T-helper 1 cell (primary cell): ENCODE measurements at places on chromosomes 13 and 19.

DNA sequence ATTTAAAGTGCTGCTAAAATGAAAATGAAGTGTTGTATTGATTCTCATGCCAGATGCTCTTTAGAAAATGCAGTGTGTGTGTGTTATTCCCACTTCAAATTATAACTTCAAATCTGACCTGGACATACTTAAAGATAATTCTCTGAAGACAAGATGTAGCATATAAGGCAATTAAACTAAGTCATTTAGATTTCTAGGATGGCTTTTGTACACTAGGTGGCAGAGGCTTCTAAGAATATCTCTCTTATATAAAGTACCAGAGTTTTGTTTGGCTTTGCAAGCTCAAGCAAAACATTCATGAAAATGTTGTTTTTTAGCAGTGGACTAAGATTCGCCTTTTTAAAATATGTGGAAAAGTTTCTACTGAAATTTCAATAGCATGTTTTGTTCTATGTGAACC lies 407.2 kb downstream of the GPC5 start:
- DNase-seq, result no peak

DNA sequence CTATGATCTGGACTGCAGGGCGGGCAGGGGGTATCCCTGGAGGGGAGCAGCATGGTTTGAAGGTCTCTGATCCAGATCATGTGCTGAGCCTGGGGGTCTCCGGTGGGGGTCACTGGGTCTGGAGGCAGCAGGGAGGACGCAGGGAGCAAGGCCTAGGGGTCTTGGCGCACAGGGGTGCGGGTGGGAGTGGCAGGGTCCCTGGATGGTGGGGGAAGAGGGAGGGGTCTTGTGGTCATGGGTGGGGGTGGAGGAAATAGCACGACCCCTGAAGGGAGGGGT lies 1.9 kb downstream of the BTBD2 start:
- DNase-seq, result no peak

DNA sequence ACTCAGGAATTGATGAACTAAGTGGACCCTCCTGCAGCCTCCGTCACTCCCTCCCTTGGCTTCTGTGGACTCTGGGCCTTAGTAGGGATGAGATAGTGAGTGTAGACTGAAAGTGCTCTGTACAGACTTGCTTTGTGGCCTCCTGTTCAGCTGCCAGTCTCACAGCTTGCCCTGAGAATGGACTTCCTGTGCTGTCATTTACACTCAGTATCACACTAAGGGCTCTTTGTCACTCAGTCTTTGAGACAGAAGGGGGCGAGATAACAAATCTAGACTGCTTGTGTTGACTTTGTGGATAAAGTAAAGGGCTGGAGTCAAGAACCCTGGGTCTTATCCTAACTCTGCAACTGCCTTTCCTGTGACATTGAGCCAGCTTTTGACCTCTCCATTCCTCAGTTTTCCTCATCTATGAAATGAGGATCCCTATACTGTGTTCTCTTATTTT lies 21.0 kb upstream of the SPRY2 start:
- no peak for DNase-seq

GRCh38 chr19:42155796-42156195 lies 23.6 kb upstream of the POU2F2 start:
- no peak for DNase-seq

GRCh38 chr19:13849991-13850909 lies 26.7 kb upstream of the NANOS3 start:
- DNase-seq, result no peak

GRCh38 chr13:23427881-23428528 lies 5.5 kb downstream of the SACS start:
- no peak for DNase-seq

- DNase-seq, result no peak
Measured at GRCh38 chr13:108924134-108924533, 294.7 kb downstream of the MYO16 start.

DNA sequence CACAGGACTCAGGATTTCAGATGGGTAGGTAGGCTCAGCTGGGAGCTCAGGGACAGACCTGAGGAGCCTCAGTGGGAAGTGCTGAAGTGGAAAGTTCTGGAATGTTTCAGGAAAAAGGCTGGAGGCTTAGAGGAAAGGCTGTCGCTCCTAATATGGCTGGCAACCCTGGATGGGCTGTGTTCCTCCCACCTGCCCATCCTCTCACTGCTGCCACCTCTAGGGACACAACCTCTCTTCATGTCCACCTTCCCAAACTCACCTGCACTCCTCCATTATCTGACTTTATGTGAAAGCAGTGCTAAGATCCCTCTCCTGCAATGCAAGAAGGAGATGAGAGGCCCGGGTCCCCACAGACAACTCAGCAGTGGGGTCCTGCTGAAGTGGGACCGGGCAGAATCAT lies 5.8 kb upstream of the CEACAM21 start:
- no peak for DNase-seq

- DNase-seq, result no peak
Measured at GRCh38 chr19:30288911-30289310, 83.3 kb upstream of the ZNF536 start.

DNA sequence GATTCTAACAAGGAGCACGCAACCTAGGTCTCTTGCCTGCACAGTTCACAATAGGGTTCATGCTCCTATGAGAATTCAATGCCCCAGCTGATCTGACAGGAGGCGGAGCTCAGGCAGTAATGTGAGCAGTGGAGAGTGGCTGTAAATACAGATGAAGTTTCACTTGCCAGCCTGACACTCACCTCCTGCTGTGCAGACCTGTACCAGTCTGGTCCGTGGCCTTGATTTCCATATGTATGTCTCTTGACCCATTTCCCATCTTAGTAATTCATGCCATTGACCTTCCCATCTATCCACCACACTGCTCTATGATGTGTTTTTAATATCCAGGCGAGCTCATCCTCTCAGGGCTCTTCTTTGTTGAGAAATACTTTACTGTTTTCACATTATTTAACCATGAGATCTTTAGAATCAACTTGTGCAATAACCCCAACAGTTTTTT lies 95.2 kb downstream of the LRCH1 start:
- DNase-seq, result no peak

GRCh38 chr13:85009447-85009846 lies 789.8 kb downstream of the SLITRK6 start:
- no peak for DNase-seq

- DNase-seq, result no peak
Measured at GRCh38 chr19:51430221-51430620, 12.8 kb upstream of the SIGLEC10 start.

GRCh38 chr13:77362166-77362565 lies 35.3 kb upstream of the MYCBP2 start:
- DNase-seq, result no peak

GRCh38 chr19:19192910-19193423 lies 909 bp downstream of the RFXANK start:
- no peak for DNase-seq

- no peak for DNase-seq
Measured at GRCh38 chr19:40682431-40682964, 8.0 kb downstream of the NUMBL start.

- no peak for DNase-seq
Measured at GRCh38 chr13:45299194-45299593, 41.8 kb downstream of the TPT1 start.

DNA sequence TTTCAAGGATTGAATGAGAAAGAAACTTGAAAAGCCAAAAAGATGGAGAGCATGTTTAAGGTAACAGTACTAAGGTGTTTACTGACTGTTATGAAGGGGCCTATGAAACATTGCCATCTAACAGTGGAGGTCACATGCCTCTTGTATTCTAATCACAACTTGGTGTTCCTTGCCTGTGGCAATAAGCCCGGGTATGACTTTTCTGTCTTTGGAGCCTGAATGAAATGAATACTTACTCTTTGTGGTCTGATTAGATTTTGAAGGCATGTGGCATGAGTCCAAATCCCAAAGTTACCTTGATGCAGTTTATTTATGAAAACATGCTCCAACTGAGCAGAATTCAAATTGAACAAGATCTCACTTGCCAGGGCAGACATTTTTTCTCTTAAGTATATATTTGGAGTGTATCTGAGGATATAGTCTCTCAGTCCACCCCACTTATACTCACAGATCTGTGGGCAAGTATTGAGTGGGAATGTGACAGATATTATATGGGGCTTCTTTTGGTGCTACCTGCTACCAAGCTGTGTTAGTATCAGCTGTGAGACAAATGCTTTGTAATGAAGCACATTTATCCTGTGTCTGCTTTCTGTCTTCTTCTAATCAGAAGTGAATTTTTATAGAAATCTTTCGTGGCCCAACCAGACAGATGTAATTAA lies 67.5 kb downstream of the B3GLCT start:
- DNase-seq, result no peak

GRCh38 chr19:49558591-49558990 lies 21.8 kb downstream of the NOSIP start:
- no peak for DNase-seq

GRCh38 chr19:33737681-33738371 lies 58.8 kb upstream of the KCTD15 start:
- no peak for DNase-seq

- DNase-seq, result no peak
Measured at GRCh38 chr19:7471696-7472615, 16.9 kb downstream of the PEX11G start.

GRCh38 chr19:49614096-49614833 lies 23.3 kb downstream of the PRR12 start:
- no peak for DNase-seq

DNA sequence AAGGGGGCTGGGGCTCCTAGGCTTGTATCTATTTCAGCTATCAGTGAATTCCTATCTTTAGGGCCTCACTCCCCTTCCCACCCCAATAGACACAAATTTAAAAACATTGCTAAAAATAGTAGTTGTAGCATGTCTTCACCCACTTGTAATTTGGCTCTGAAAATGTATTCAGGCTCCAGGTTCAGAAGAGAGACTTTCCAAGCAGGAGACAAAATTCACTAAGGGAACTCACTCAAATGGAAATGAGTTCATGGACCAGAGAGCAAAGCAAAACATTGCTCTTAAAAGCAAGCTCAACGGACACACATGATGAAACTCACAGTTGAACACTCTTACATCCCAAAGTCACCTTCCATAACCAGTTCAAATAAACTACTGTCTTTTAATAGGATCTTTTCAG lies 36.8 kb downstream of the PHF11 start:
- DNase-seq, result no peak

GRCh38 chr19:16428372-16429036 lies 43.3 kb downstream of the EPS15L1 start:
- DNase-seq, result no peak

GRCh38 chr13:61316647-61317046 lies 99.0 kb downstream of the PCDH20 start:
- no peak for DNase-seq

- DNase-seq, result no peak
Measured at GRCh38 chr19:5355693-5356092, 15.1 kb upstream of the PTPRS start.

DNA sequence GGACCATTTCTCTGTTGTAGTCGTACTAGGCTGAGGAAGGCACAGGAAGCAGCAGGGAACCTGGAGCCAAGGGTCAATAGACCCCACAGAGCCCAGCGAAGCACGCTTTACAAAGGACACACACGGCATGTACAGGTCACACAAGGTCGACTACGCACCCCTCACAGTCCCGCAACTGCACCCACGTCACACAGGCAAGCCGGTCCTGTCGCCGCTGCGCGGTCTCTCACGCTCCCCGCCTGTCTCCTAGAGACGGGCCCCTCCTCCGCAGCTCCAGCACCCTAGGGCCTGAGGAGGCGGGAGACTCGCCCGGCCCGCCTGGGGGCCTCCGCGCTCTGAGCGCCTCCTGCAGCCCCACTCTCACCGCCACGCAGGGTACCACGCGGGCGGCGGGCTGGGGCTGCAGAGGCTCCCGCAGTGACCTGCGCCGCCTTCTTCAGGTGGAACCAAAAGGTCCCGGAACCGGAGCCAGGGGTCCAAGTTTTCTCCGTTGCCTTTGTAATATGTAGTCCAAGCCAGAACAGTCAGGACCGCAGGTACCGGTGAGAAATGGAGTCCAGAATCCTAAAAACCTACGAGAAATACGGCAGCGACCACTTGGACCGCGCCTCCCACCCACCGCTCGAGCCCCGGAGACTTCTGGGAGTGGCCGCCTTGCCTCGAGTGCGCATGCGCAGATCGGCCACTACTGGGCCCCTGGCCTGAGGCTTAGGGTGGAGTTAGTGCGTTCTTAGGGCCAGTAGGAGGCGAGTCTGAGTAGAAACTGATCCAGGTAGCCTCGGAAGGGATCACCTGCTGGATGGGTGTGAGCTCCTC lies at the start of gene ZNF607:
Gene ZNF607 (minus strand): TSS at position 651 of the 816 bp plus-strand sequence. CDS start 8,143 bp downstream, outside the sequence.
- peak; percentile 83 for DNase-seq

DNA sequence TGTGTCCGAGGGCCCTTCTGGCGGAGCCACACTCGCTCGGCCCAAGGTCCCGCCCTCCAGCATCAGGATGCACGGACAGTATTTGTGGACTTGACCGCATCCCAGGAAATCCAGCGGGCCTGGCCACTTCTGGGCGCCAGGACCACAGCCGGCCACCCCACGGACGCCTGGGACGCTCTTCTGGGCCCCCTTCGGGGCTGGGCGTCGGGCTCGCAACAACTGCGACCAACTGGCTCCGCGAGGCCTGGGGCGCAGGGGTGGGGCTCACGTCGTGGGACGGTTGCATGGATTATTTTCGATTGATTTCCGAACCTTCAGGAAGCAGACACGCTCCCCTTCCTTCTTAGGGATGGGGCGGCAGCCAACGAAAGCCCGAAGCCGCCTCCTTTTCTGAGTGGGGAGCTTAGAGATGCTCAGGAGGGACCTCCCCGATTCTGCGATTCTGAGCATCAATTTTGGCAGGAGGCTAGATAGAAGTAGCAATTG lies 521 bp upstream of the NUP58 start:
- no peak for DNase-seq

DNA sequence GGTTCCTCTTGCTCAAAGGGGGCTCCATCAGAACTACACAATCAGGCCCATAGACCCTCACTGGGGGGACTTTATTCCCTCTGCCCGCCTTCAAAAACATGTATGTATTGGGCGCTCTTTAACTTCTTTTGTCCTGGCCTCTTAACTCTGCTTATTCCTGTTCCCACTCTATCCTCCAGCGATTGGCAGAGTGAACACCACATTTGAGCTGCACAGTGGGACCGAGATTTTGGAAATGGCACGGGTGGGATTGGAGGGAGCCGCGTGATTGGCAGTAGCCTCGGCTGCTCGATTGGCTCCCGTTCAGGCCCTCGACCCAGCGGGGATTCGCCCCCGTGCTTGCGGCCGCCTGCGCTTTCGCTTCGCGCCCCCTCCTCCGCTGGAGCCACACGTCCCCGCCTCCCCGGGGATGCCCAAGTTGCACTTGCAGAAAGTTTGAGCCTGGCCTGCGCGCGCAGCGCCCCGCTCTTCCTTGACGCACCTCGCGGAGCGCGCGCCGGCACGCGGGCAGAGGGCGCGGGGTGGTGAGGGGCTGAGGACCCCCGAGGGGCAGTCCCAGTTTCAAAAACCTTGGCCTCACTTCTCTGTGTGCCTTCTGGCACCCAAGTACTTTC lies at the start of gene ZIC5:
Gene ZIC5 (minus strand): TSS at position 192 of the 614 bp plus-strand sequence. CDS start 164 bp downstream, at position 28.
- DNase-seq, result no peak
